Natural killer cell treated with Interleukin-12 subunit alpha and Interleukin-12 subunit beta and Interleukin-15 and Interleukin-18, amount 100 ng/mL, for 72 hours (primary cell): ENCODE measurements at places on chromosomes 5 and 9.

GRCh38 chr5:60219921-60220320 lies 326.4 kb upstream of the PDE4D start:
- H3K27ac ChIP-seq, result no peak overlapping the region
- H3K4me3 ChIP-seq, result no peak overlapping the region
- H3K36me3 ChIP-seq, result no peaks in the 10 kb centered on the region
- H3K4me1 ChIP-seq, result no peaks in the 10 kb centered on the region
- no peak for DNase-seq

- H3K36me3 ChIP-seq, result no peaks in the 10 kb centered on the region
- DNase-seq, result no peak
- no peaks in the 10 kb centered on the region for H3K4me1 ChIP-seq
- no peak overlapping the region for H3K4me3 ChIP-seq
- peaks cover 20% of the 10 kb centered on the region for H3K27me3 ChIP-seq
These were observed 4.1 kb upstream of the RBM27 start for GRCh38 chr5:146199176-146199815.

DNA sequence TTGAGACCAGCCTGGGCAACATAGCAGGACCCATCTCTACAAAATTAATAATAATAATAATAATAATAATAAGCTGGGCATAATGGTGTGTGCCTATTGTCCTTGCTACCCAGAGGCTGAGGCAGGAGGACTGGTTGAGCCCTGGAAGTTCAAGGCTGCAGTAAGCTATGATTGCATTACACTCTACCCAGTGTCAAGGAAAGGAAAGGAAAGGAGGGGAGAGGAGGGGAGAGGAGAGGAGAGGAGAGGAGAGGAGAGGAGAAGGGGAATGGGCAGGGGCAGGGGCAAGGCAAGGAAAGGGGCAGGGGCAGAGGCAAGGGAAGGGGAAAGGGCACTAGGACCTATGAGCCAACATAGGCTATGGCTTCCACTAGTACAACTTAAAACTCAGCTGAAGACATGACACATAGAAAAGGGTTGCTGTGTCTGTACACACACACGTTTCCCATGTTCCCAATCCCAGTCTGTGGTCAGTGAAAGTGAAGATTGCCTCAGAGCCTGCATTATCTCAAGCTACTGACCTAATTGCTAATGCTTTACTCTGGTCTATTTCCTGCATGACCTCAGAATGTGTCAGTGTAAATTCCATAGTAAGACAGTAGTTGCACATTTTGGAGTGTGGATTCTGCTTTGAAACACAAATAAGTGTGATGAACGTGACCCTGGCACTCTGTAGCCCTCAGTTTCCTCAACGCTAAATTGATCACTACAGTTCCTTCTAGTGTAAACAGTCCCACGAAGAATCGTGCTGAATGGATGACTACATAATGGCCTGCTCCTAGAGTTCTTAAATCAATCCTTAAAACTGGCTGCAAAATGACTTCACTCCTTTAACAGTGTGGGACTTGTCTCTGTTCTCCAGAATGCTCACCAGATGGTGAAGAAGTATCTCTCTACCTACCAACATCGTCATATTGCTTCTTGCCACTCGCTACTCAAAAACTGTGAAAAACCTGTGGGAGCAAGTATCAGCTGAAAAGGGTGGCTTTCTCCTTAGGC lies 497.0 kb downstream of the RAB3C start:
- DNase-seq, result no peak
- H3K4me3 ChIP-seq, result no peak overlapping the region
- no peak overlapping the region for H3K27ac ChIP-seq
- H3K36me3 ChIP-seq, result no peaks in the 10 kb centered on the region

GRCh38 chr9:94600258-94600657 lies 6.6 kb upstream of the FBP2 start:
- H3K27ac ChIP-seq, result no peak overlapping the region
- H3K27me3 ChIP-seq, result no peaks in the 10 kb centered on the region
- no peak for DNase-seq
- no peak overlapping the region for H3K4me3 ChIP-seq
- no peaks in the 10 kb centered on the region for H3K36me3 ChIP-seq

GRCh38 chr5:989961-990530 lies 18.6 kb upstream of the NKD2 start:
- DNase-seq, result no peak
- peaks cover 15% of the 10 kb centered on the region for H3K27me3 ChIP-seq
- H3K36me3 ChIP-seq, result no peaks in the 10 kb centered on the region
- H3K4me1 ChIP-seq, result no peaks in the 10 kb centered on the region
- no peak overlapping the region for H3K4me3 ChIP-seq
